ENCODE measurements at places on chromosomes 5 and 9. TPM values are rescaled to one million over a fixed set of nuclear protein-coding genes. Genes with fewer than 3 reads are reported as not detected.

The MATR3 gene
- 277 TPM for total RNA-seq

- DNase-seq, result peak; percentile 88
Observed at GRCh38 chr5:155728146-155728856, 598.7 kb upstream of the SGCD start.

The KIAA1958 gene
- 51.9 TPM for total RNA-seq

GRCh38 chr9:96660692-96661248 lies 5.7 kb upstream of the PRXL2C start:
- DNase-seq, result peak; percentile 18

The DAB2 gene
- total RNA-seq, result 15.4 TPM

DNA sequence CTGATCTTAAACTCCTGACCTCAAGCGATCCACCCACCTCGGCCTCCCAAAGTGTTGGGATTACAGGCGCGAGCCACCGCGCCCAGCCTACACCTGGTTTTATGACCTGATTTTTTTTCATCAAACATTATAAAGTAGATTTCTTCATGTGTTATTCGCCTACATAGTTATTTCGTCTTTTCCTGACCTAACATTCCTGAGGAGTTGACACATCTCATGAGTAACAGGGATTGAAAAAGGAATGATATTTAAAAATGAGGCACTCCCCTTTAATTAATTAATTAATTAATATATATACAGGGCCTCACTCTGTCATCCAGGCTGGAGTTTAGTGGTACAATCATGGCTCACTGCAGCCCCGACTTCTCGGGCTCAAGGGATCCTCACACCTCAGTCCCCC lies 20.2 kb upstream of the MTMR12 start:
- no peak for DNase-seq

- peak; percentile 71 for DNase-seq
Observed at GRCh38 chr5:132776131-132776937, 705 bp downstream of the SEPTIN8 start.

DNA sequence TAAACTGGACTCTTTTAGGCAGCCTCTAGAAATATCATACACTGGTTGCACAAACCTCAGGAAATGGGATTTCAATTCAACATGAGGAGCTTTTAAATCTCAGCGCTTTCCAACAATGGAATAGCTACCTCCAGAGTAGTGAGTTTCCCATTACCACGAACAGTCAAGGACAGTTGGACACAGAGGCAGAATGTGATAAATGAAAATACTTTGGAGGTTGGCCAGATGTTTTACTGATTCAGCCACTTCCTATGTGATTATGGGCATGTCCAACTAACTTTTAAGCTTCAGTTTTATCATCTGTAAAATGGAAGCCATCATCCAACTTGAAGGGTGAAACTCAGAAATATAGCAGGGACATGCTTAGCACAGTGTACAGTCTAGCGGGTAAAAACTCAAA lies 2.1 kb downstream of the FBXW2 start:
- DNase-seq, result no peak

The BHMT gene
- 1.4 TPM for total RNA-seq

The PIK3R1 gene
- total RNA-seq, result 26.7 TPM

DNA sequence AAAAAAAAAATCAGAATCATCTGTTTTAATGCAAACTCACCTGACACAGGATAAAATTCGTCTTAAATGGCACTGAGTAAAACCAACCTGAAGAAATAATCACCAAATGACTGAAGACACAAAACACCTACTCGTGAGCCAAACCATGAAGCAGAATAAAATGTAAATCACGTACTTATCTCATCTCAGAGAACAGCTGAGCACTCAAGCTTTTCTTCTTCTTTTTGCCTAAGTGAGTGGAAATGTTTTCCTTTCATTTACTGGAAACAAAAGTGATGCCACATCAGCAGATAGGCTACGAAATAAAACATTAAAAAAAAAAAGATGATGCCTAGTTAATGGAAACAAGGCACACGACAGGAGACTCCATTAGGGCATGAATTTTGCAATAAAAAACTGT lies 36.4 kb downstream of the ATPSCKMT start:
- DNase-seq, result no peak

DNA sequence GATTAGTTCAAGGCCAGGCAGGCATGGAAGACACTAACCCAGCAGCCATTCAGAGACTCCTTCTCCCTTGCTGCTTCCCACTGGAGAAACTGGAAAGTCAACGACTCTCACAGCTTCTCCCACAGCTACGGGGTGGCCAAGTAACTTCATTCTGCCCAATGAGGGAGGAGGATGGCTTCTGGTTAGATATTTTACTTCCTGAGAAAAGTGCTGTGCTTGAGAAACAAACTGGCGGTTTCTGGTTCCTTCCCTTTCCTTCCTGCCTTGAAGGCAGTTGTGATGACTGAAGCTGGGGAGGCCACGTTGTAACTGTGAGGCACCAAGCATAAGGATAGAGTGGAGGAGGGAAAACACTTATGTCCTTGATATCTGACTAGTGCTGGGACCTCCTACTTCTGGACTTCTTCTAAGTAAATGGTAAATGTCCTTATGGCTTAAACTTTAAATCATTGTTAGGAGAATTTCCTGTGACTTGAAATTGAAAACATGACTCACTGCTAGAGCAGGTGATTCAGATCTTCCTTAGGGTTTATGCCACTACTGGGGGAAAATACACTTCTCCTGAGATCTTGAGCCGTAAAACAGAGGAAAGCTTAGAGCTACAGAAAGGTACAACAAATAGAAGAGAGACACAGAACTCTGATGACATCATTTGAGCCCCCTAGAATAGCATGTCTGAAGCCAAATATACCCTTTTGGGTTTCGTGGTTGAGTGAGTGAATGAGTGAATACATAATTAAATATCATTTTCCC lies 3.1 kb upstream of the GNPDA1 start:
- peak; percentile 26 for DNase-seq

The PARP8 gene
- 18.9 TPM for total RNA-seq

The SMIM33 gene
- total RNA-seq, result not detected

The SHOC1 gene
- total RNA-seq, result not detected

The IL9 gene
- total RNA-seq, result not detected

DNA sequence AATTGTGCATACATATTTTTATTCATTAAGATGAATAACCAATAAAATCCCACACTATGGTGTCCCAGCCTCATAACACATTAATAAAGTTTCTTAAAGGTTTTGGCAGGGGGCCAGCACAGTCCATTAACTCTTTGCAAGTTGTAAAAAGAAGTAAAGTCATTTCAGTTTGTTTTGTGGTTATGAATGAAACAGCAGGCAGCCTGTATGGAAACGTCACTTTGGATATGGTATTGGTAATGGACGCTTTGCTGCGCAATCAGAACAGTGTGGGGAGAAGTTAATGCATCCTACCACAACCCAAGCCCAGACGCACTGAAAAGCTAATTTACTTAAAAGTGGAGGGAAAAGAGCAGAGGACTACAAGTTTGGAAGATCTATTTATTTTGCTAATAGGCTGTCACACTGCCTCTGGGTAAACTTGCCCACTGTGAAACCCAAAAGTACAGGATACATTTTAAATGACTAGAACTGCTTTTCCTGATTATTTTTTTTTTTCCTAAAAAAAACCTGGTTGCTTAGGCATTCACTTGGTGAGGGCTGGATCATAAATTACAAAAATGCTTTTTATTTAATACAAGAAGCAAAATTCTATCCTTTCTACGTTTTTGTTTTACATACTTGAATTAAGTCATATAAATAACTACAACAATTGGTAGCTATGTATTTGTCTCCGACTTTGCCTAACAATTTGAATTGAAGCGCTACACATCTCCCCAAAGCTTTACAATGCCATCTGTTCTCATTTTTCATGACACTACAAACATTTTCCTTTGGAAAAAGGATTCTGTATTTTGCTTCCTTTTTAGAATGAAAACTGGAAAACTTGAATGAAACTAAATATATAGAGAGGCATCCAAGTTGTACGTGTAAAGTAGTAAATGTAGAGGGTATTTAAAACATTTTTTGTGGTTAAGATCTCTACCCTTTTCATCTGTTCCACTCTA lies 104.3 kb downstream of the NFIB start:
- DNase-seq, result no peak

- peak; percentile 53 for DNase-seq
Observed at GRCh38 chr9:105693435-105694189, 729 bp upstream of the TMEM38B start.

DNA sequence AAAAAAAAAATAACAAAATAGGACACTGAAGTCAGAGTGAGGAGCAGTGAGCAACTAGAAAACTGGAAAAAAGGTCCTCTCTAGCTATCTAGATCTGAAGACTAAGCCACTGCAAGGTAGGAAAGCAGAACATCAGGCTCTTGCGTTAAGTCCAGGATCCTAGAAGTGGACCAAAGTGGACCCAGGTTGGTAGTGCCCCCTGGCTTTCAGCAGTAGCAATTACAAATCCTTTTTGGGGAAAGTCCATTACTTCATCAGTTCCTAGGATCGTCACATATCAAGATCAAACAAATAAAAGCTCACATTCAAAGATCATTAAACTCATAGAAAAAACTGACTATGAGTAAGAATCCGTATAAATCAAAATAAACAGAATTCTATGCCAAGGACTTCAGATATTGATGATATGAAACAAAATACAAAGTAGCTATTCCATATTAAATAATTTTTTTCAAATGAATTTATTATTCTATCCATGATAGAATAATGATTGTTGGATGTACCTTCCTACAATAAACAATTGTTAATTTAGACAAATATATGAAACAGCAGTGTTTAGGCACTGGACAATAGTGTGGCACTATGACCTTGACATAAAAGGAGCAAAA lies 6.5 kb upstream of the RICTOR start:
- DNase-seq, result peak; percentile 72

The FBP2 gene
- not detected for total RNA-seq

DNA sequence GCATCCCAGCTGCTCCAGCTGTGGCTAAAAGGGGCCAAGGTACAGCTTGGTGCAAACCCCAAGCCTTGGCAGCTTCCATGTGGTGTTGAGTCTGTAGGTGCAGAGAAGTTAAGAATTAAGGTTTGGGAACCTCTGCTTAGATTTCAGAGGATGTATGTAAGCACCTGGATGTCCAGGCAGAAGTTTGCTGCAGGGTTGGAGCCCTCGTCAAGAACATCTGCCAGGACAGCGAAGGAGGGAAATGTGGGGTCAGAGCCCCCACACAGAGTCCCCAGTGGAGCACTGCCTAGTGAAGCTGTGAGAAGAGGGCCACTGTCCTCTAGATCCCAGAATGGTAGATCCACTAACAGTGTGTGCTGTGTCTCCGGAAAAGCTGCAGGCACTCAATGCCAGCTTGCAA lies 236.2 kb upstream of the ADRA1B start:
- DNase-seq, result no peak

- DNase-seq, result peak; percentile 72
Observed at GRCh38 chr9:18297056-18297841, 176.7 kb upstream of the ADAMTSL1 start.

The ARSI gene
- total RNA-seq, result 3.6 TPM

DNA sequence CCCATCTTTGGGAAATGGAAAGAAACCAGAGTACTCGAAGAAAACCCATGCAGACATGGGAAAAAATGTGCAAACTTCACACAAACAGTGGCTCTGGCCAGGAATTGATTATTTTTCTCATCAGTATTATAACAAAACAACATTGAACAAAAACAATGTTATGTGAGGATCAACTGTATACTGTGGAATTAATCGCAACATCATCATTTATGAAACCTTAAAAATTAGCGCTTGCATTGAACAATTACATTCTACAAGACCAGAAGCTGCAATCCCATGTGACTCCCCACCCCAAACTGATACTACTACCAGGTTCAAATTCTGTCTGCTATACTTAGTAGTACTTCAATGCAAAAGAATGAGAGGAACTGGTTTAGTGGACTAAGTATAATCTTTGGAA lies 390.7 kb upstream of the PIK3R1 start:
- DNase-seq, result no peak

The NDOR1 gene
- total RNA-seq, result 41.4 TPM

- no peak for DNase-seq
Observed at GRCh38 chr5:42855811-42856210, 44.1 kb upstream of the SELENOP start.

- DNase-seq, result no peak
Observed at GRCh38 chr5:79699763-79700400, 10.2 kb downstream of the CMYA5 start.

DNA sequence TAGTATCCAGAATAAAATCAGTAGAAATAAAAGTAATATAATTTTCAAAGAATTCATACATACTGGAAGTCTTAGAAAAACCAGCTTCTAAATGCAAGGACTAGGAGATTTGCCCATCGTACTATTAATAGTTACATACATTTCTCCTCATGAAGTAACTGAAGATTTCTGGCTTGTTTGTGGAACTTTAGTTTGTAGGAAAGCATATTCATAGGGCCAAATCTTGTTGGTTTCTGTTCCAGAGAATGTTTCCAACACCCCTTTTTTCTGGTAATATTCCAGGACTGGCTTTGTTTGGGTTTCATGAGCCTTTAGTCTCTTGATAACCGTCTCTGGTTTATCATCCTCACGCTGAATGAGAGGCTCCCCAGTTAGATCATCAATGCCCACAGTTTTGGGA lies 66.3 kb upstream of the TJP2 start:
- DNase-seq, result no peak

DNA sequence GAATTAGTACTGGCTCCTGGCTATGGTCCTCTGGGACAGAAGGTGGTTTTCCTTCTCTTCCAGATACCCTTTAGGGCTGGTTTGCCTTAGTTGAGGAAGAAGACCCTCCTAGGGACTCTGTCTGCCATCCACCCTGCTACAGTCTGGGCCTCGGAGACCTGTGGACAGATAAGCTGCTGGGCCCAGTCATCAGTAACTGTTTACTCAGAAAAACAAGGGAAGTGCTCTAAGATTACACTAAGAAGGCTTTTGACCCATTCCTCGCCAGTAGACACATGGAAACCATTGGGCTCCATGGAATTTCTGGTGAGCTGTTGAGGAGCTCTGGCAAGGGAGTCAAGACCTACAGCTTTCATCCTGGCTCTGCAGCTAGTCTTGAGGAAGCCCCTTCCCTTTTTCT lies 31.2 kb downstream of the LARP1 start:
- DNase-seq, result no peak

DNA sequence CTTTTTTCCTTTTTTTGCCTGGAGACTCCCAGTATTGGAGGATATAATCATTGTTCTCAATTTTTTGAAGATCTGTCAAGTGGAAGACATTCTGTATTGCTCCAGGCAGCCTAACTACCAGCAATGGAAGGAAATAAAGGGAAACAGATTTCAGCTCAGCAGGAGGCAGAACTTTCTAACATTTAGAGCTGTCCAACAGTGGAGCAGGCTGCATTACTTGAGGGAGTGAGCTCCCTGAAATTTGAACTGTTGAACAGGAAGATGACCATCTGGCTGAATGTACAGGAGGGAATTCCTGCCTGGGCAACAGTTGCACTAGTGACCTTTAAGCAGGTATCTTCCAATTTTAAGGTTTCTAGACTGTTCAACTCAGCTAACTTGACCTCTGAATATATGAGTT lies 1.1 kb upstream of the GAPVD1 start:
- no peak for DNase-seq

- no peak for DNase-seq
Observed at GRCh38 chr5:170316937-170317336, 19.4 kb upstream of the LCP2 start.

- no peak for DNase-seq
Observed at GRCh38 chr5:87686975-87687374, 274.2 kb upstream of the CCNH start.

GRCh38 chr5:110757118-110757729 lies 18.4 kb downstream of the SLC25A46 start:
- no peak for DNase-seq

Data from endodermal cell (in vitro differentiated cells).